ENCODE measurements at places on chromosomes 12 and 14.

- no peak for DNase-seq
Observed at GRCh38 chr12:76259660-76260389, 88.4 kb downstream of the BBS10 start.

DNA sequence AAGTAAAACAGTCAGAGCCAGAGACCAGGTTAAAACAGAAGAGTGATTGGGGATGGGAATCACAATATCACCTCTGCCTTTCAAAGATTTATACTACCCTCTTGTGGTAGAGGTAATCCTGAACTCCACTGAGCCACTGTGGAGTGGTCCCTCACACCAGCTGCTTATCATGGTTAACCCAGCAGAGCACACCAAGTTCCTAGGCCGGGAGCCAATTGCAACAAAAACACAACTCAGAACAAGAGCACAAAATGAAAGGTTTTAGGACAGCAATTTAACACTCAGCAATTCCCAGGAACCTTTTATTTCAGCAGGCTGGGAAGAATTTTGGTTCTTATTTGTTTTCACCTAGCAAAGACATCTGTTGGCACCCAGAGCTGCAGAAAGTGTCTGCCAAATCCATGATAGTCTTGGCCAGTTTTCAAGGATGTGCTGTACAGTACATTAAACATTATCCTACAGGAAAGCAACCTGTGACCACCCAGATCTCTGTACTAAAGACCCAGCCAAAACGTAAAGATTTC, 220.5 kb upstream of the ATXN7L3B start:
- DNase-seq: peak; percentile 33

GRCh38 chr14:105710119-105711043, 184.0 kb downstream of the TMEM121 start:
- DNase-seq: no peak

DNA sequence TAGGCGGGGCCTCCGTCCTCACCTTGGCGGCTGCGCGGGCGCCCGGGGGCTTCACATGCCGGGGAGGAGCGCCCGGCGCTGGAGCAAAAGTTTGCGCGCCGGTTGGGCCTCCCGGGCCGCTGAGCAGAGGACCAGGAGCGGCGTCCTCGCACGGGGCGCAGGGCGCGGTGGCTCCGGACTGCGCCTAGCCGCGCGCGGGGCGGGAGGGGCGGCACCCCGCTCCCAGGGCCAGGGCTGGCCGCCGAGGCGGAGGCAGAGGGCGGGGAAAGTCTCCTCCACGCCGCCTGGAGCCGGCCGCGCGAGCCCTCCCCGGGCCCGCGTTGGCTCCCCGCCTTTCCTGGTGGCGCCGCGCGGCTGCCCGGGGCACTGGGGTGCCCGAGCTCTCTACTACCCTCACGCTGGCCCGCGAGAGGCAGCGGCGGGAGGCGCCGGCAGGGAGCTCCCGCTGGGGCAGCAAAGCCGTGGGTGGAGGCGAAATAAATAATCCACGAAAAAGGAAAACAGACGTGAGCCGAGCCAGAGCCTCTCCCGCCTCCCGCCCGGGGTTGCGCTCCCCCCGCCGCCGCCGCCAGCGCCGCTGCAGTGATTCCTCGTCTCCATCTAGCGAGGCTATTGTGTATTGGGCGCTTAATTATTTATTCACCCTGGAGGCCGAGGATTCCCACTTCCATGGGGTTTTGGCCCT, 400 bp upstream of the PRIMA1 start:
- no peak for DNase-seq

DNA sequence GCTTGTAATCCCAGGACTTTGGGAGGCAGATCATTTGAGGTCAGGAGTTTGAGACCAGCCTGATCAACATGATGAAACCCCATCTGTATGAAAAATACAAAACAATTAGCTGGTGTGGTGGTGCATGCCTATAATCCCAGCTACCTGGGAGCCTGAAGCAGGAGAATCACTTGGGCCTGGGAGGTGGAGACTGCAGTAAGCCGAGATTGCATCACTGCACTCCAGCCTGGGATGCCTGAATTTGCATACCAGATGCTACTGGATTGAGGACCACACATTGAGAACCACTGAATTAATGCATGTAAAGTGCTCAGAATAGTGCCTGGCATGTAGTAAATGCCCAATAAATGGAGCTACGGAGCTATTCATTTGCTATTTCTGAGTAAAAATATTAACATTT, 14.9 kb upstream of the MYH7 start:
- DNase-seq: no peak

DNA sequence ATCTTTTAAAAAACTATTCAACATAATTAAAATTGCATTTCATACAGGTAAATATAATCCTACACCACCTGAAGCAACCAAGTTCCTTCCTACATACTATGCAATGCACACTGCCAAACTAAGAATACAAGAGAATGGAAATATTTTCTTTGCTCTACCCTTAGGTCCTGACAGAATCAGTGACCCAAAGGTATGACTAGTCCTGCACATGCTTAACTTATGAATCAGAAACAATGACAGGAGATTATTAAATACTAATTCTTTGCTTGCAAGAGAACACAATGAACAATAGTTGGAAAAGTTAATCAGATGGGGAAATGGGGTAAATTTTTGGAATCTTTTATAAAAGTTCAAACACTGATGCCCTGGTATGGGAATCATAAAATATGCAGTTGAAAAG, 220.1 kb downstream of the SOX5 start:
- DNase-seq: no peak

- DNase-seq: peak; percentile 70
Observed at GRCh38 chr14:50955373-50956043, 11.2 kb upstream of the PYGL start.

GRCh38 chr12:114674251-114675047, 9.5 kb downstream of the TBX3 start:
- DNase-seq: no peak

- no peak for DNase-seq
Observed at GRCh38 chr12:125492354-125493270, 427.4 kb downstream of the AACS start.

GRCh38 chr14:73500360-73500759, 9.6 kb downstream of the RIOX1 start:
- DNase-seq: no peak

DNA sequence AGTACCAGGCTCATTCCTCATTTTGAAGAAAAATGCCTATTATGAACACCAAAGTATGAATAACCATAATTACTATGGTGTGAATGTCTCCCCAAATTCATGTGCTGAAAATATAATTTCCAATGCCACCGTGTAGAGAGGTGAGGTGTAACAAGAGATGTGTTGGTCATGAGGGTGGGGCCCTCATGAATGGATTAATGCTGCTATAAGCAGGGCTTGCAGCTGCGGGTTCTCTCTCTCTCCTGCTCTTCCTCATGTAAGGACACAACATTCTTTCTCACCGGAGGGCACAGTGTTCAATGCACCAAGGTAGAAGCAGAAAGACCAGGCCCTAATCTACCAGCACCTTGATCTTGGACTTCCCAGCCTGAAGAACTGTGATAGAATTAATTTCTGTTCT, 70.0 kb downstream of the TMTC1 start:
- peak; percentile 38 for DNase-seq

DNA sequence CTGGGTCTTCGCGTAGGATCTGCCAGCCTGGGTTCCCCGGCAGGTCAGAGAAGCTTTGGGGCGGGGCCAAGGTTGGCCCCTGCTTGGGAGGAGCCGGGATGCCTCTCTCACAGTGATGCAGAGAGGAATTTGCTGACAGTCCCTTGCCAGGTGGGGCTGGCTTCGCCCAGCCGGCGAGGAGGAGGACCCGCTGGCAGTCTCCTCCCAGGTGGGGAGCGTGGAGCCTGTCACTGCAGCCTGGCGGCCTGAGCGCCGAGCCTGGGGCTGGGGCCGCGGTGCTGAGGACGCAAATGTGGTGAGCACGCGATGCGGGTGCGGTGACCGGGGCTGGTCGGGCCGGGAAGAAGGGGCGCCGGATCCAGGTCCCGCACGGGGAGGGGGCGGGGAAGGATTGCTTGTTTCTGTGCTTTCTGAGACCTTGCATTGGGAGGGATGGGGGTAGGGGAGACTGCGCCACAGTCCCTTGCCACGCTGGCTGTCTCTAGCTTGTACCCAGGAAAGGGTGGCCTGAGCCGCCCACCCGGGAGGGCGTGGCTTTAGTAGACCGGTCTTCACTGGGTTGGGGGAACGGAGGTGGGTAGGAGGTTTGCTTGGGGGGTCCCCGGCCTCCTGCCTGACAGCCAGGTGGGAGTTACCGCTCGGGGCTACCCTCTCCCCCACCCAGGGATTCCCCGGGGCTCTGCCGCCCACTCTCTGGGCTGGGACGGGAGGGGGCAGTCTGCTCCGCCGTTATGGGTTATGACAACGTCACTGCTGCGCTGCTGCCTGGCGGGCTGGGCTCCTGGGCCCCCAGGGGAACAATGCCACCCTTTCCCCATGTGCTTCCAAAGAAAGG, at the start of gene TMEM63C:
TMEM63C (plus strand) TSS at position 196 of the 835 bp plus-strand sequence. CDS start 37,016 bp downstream, outside the sequence.
- peak; percentile 95 for DNase-seq

- DNase-seq: peak; percentile 90
Observed at GRCh38 chr14:76947078-76947837, 81.2 kb downstream of the IRF2BPL start.

DNA sequence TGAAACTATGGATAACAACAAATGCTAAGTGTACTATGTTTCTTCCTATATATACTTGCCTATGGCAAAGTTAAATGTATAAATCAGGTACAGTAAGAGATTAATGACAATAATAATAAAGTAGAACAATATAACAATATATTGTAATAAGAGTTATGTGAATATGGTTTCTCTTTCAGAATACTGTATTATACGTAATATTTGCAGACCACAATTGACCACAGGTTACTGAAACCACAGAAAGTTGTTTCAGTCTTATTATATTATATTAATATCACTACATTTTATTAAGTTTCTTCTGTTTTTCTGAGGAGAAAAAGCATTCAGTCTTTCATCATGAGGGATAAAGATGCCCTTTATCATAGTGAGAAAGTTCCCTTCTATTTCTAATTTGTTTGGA, 131.2 kb downstream of the EML1 start:
- DNase-seq: no peak

- DNase-seq: no peak
Observed at GRCh38 chr12:106774808-106775524, 484 bp downstream of the RIC8B start.

DNA sequence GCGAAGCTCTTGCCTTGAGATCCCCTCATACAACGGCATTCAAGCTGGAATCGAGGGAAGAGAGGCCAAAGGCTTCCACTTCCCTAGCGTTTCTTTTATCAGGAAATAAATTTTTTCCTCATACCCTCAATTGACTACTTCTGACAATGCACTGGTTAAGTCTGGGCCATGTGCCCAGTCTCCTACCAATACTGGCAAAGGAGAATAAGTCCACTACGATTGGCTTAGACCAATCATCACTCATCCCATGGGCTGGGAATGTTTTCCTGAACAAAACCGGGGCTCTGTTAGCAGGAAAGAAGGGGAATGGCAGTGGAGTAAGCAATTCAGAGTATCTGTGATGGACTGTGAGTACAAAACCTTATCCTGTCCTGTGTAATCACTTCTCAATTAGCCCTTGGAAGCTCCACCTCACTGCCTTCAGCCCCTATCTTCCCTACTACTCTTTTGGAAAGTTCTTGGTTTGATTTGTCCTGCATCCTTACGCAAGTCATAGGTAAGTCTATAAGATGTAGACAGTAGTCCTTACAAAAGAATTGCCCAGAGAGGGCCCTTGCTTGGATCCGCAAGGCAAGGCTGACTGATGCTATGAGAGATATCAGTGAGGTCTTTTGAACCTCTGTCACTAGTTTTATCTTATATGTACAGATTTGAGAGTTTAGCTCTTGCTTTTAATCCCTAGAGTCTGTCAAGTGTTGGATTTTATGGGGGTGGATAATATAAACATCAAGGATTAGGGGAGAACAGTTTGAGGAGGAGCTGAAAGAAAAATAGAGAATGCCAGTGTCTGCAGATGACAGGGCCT, 36.3 kb upstream of the CDK17 start:
- no peak for DNase-seq

- DNase-seq: no peak
Observed at GRCh38 chr12:46647034-46647433, 178.8 kb downstream of the SLC38A4 start.

- peak; percentile 49 for DNase-seq
Observed at GRCh38 chr14:49461529-49462401, 124.4 kb downstream of the RPS29 start.

DNA sequence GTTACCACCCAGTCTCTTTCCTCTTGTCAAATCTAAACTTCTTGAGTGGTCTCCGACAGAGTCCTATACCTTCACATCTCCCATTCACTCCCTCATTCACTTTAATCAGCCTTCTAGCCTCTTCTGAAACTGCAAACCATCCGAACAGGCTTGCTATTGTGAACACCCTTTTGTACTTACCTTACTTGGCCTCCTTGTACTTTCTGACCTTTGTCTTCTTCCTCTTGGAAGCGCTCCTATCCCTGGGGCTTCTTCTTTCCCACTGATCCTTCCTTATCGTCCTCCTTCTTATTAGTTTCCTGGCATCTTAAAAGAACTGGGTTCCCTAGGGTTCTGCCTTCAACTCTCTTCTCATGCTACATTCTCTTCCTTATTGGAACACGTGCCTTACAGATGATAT, 76.9 kb upstream of the HIF1A start:
- DNase-seq: no peak

- peak; percentile 75 for DNase-seq
Observed at GRCh38 chr12:91603060-91603459, 420.4 kb upstream of the DCN start.

DNA sequence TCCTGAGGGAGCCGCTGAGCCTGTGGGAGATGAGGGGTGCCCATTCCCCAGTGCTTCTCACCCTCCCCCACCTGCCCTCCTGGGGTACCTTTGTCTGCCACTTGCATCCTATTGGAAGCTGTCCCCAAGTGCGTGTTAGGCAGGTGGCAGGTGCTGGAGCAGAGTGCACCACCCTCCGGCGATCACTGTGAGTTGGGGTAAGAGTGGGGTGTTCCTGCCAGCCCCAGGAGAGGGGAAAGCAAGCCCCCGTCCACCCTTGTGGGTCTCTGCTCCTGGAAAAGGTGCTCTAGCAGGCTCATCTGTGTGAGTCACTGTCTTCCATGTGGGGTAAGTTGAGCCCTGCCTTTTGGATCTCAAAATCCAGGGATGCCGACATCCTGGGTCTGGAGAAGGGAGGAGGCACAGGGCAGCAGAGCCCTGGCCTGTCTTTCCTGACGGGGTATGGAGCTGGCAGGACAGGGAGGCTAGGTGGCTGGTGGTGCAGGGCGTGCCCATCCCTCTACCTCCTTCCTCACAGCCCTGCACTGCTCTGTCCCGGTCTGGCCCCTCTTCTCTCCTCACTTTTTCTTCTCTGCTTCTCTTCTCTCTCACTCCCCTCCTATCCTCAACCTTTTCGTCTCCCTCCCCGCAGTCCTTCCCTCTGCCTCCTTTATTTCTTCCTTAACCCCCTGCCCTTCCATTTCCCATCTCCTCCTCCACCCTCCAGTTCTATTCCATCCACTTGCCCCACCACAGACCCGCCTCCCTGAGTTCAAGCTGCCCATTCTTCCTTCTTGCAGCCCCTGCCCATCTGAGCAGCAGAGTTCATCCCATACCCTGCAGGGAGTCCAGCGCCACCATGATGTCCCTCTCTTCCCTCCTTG, 20.1 kb upstream of the KRT7 start:
- DNase-seq: no peak

- peak; percentile 38 for DNase-seq
Observed at GRCh38 chr12:52813885-52814709, at the start of gene KRT4. Gene KRT4 (minus strand): TSS chr12:52814116. CDS start chr12:52814058, 58 bp downstream.

- peak; percentile 10 for DNase-seq
Observed at GRCh38 chr12:50314636-50315312, 31.5 kb upstream of the LIMA1 start.

- DNase-seq: no peak
Observed at GRCh38 chr14:96798956-96799355, 1.8 kb downstream of the VRK1 start.

Measured in SHP77 treated with DMSO at 0.1 percent for 48 hours (cell line).